Activated CD4-positive, alpha-beta T cell treated with anti-CD3 and anti-CD28 coated beads, Interleukin-10, Interleukin-2, amounts not matched to agents 100 ng/mL and 50 ng/mL, durations not matched to agents 16 hours and 8 hours (primary cell): ENCODE measurements at places on chromosomes 1 and 21.

GRCh38 chr1:157090771-157091170 is 8.8 kb downstream of the ETV3L start:
- DNase-seq, result no peak

DNA sequence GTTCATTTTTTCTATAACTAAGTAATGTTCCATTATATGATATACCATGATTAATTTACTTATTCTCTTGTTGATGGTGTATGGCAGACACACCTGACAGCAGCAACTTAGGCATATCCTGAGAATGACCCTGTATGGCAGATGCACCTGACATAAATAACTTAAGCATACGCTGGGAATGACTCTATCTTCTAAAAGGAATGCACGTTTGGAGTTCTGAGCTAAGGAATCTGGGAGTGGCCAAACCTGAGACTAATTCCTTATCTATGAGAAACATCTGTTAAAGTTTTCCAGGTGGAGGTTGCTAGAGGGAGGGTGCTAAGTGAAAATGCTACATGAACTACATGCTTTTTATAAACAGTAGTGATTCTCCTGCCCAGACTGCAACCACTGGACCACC is 96.7 kb upstream of the RGS18 start:
- no peak for DNase-seq

DNA sequence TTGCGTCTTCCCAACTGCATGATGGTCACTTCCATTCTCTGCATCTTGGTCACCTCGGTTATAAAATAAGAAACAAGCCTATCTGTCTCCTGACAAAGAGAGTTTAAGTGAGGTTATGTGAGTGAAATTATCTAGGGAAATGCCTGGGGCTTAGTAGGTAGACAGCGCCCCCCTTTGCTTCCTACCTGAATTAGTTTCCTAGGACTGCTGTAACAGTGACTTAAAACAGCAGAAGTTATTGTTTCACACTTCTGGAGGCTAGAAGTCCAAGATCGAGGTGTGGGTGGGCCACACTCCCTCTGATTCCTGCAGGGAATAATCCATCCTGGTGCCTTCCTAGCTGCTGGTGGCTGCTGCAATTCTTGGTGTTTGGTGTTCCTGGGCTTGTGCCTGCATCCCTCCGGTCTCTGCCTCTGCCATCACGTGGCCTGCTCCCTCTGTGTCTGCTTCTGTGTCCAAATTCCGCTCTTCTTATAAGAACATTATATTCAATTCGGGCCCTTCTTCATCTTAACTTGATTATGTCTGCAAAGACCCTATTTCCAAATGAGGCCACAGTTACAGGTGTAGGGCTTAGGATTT is 92.6 kb downstream of the IGSF21 start:
- no peak for DNase-seq

DNA sequence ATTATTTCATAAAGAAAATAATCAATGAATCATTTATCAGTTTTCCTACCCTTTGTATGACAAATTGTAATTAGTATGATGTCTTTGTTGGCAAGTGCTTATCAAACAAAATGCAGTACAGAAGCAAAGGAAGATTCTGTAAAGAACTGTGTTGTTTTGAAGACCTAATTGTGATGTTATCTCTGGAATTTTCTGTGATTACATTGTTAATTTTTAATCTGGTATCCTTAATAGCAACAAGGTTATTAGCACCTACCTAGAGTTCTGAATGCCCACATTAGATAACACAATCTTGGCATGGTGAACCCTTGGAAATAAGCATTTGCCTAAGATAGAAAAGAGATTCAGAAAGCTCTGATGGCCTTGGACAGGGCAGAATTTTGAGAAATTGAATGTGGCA is 274.1 kb upstream of the ST6GALNAC5 start:
- no peak for DNase-seq

GRCh38 chr1:69129538-69129937 is 438.2 kb upstream of the LRRC7 start:
- no peak for DNase-seq

- DNase-seq, result no peak
These were observed 3.1 kb upstream of the DSCAM start for GRCh38 chr21:40850071-40850470.

DNA sequence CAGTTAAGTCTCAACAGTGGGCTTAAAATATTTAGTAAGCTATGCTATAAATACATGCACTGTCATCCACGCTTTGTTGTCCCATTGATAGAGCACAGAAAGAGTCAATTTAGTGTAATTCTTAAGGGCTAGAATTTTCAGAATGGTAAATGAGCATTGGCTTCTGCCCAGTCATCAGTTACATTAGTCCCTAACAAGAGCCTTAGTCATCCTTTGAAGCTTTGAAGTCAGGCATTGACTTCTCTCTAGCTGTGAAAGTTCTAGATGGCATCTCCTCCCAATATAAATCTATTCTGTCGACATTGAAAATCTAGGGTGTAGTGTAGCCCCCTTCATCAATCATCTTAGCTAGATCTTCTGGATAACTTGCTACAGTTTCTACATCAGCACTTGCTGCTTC is 12.0 kb upstream of the LPGAT1 start:
- no peak for DNase-seq

DNA sequence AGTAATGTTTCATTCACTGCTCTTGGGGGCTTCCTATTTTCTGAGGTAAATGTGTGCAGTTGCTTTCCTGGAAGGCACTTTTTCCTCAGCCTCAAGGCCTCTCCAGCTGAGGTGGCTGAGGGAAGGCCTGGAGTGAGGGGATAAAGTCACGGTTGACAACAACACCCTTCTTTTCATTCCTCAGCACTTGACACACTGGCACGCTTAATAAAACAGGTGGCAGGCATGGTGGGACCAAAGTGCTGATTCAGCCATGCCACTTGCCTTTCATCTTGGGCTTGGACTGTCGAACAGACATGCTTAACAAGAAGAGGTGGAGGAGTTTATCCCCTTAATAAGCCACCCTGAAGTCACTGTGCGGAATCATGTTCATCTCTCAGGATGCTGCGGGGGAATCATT is 23.6 kb upstream of the GRHL3 start:
- DNase-seq, result no peak
